Activated naive CD8-positive, alpha-beta T cell treated with anti-CD3 and anti-CD28 coated beads, Interleukin-2, amount 10 ng/mL, durations not matched to agents 7 days and 5 days (primary cell): ENCODE measurements at places on chromosomes 2 and 18. TPM values are rescaled to one million over a fixed set of nuclear protein-coding genes. Genes with fewer than 3 reads are reported as not detected.

The RIT2 gene
- not detected for total RNA-seq

The DSG4 gene
- not detected for total RNA-seq

The MAP2 gene
- not detected for total RNA-seq

The TUBB8B gene
- not detected for total RNA-seq

The ABCB6 gene
- total RNA-seq: 13.1 TPM

The SKA1 gene
- 25.6 TPM for total RNA-seq

The PRKAG3 gene
- not detected for total RNA-seq

The DYSF gene
- total RNA-seq: 6.7 TPM

The SCYGR4 gene
- total RNA-seq: not detected

The NT5DC4 gene
- total RNA-seq: not detected

The UGT1A5 gene
- not detected for total RNA-seq

The RND3 gene
- total RNA-seq: not detected

The STARD6 gene
- not detected for total RNA-seq

The TP53I3 gene
- total RNA-seq: 3.7 TPM

The PHLPP1 gene
- 6.1 TPM for total RNA-seq
